ENCODE measurements at places on chromosomes 2 and 18. TPM values are rescaled to one million over a fixed set of nuclear protein-coding genes. Genes with fewer than 3 reads are reported as not detected.

The ANO7 gene
- 12.8 TPM for total RNA-seq

The PLCD4 gene
- total RNA-seq, result 0.37 TPM

The CRYGC gene
- total RNA-seq, result not detected

GRCh38 chr2:232622563-232622962 lies 10.8 kb upstream of the EFHD1 start:
- no peak for ATAC-seq

DNA sequence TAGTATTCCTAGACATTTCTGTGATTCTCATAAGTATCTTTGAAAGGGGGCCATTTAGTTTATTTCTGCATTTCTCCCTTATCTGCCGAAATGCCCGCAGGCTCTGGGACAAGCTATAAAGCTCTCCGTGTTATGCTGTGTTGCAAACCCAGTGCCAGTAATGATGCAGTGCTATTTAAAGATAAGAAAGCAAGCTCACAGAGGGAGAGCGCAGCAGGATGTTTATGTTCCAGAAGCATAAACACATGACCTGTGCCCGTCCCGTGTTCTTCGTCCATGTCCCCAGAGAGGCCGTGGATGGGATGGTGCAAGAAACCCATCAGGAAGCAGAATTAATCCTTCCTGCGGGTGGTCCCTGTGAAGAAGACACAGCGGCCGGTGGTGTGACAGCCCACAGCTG lies 99.4 kb downstream of the NEDD4L start:
- ATAC-seq, result no peak

DNA sequence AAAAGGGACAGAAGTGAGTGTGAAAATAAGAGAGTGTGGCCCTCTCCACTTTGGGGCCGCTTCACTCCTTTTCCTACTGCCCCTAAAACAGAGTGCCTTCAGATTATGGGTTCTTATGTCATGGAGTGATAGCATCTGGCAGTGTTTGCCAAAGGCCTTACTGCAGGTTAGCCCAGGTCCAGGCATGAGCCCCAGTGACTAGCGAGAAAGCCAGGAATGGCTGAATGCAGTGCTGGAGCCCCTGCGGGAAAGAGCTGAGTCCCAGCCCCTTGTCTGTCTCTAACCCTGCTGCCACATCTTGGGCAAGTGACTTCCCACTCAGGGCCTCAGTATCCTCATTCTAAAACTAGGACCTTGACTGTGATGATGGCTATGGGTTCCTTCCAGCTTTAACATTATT lies 6.0 kb downstream of the IGFBP5 start:
- ATAC-seq, result no peak

DNA sequence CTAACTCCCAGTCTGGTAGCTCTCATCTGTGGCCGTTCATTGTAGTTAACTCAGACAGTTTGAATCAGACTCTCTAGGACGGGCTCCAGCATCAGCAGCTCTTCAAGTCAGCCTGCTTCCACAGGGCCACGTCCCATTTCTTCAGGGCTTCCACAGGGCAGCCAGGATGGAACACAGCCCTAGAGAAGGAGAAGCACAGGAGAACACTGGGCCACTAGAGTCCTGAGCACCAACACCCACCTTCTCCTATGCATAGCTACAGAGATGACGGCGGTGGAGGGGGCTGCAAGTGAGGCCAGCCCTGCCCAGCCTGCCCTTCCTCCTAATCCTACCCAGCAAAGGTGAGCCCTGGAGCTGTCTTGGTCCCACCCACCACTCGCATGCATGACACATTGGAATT lies 10.2 kb upstream of the TEX261 start:
- no peak for ATAC-seq

DNA sequence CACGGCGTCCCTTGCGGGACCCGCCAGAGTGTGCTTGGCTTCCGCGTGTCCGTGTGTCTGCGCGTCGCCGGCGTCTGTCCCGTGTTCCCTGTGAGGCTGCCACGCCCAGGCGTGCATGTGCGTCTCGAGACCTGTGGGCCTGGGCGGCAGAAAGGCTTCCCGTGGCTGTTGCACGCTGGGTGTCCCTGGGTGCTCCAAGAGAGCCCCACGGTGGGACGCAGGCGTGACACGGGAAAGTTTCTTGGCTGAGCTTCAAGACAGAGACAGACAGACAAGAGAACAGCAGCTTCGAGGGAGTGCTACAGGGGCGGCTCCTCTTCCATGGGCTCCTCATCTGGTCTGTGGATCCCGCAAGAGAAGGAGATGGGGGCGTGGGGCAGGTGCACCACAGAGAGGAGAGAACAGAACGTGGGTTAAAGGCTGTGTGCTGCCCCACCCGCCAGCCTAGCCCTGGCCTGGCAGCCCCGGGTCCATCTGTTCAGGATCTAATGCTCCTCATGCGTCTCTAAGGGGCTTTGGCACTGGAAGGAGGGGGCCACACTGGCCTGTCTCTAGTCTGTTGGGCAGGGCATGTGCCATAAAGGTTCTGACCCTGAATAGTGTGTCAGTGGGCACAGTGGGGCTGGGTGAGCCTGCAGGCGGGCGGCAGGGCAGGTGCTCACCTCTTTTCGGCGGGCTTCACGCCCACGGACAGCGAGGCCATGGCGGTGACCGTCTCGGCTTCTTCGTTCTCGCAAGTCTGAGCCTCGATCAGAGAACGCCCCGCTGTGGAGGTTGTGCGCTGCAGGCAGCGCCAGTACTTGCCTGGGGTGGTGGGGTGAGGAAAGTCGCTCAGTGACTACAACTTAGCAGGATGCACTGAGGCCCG lies 205.1 kb downstream of the TWIST2 start:
- ATAC-seq, result no peak

- peak; percentile 84 for ATAC-seq
These were observed 237.5 kb downstream of the LDLRAD4 start for GRCh38 chr18:13455960-13456481.

All from activated T-helper 17 cell treated with anti-CD3 and anti-CD28 coated beads, Interleukin-2, amount 50 U/mL, for 72 hours (primary cell).